Airway epithelial cell (primary cell): ENCODE measurements at places on chromosomes 2 and 18. TPM values are rescaled to one million over a fixed set of nuclear protein-coding genes. Genes with fewer than 3 reads are reported as not detected.

GALNT1 gene
- 69.9 and 97.1 TPM in 2 replicates for total RNA-seq

DLGAP1 gene
- total RNA-seq, result 0.07 and 0.33 TPM in 2 replicates

ALPI gene
- not detected in 2 replicates for total RNA-seq

CCDC141 gene
- not detected in 2 replicates for total RNA-seq

WNT10A gene
- total RNA-seq, result 13.2 and 16.2 TPM in 2 replicates

CRYGD gene
- not detected in 2 replicates for total RNA-seq

LRRC30 gene
- not detected in 2 replicates for total RNA-seq

CENPO gene
- total RNA-seq, result 9.5 and 15.7 TPM in 2 replicates
